A375 (cell line): ENCODE measurements at places on chromosomes 7 and 10. TPM values are rescaled to one million over a fixed set of nuclear protein-coding genes. Genes with fewer than 3 reads are reported as not detected.

Gene CNNM1
- 0.05 TPM in 1 of 2 replicates, not detected in the other for total RNA-seq

Gene LFNG
- total RNA-seq = 2.8 and 4.9 TPM in 2 replicates

Gene SPDYE11
- total RNA-seq = not detected in 2 replicates

Gene CYREN
- total RNA-seq = 72.5 and 82.8 TPM in 2 replicates

Gene NEUROD6
- not detected in 2 replicates for total RNA-seq

Gene OR2A42
- not detected in 2 replicates for total RNA-seq

Gene KCP
- not detected in 2 replicates for total RNA-seq

Gene NUTM2E
- not detected in 2 replicates for total RNA-seq

Gene PRPF18
- 25.8 and 39.0 TPM in 2 replicates for total RNA-seq

Gene CLCN1
- total RNA-seq = not detected in 2 replicates

Gene OR13A1
- total RNA-seq = not detected in 2 replicates

Gene CALHM2
- total RNA-seq = 20.2 and 23.8 TPM in 2 replicates

Gene REEP3
- 13.2 and 13.3 TPM in 2 replicates for total RNA-seq

Gene PRPS1L1
- not detected in 2 replicates for total RNA-seq

Gene TEX36
- 0.27 and 0.30 TPM in 2 replicates for total RNA-seq

Gene TMEM60
- 5.8 and 8.1 TPM in 2 replicates for total RNA-seq

Gene UCN3
- not detected in 2 replicates for total RNA-seq

Gene SLC16A12
- 0.05 TPM in 1 of 2 replicates, not detected in the other for total RNA-seq

Gene ITGB8
- 44.3 and 50.9 TPM in 2 replicates for total RNA-seq

Gene LRRC61
- total RNA-seq = not detected in 2 replicates

Gene BMPR1A
- total RNA-seq = 18.3 and 20.4 TPM in 2 replicates

Gene LIPF
- total RNA-seq = not detected in 2 replicates

Gene TBXAS1
- 11.9 and 24.0 TPM in 2 replicates for total RNA-seq

Gene VSIR
- total RNA-seq = 7.4 and 9.5 TPM in 2 replicates

Gene TMEM270
- 0.93 TPM in 1 of 2 replicates, not detected in the other for total RNA-seq

Gene NPSR1
- not detected in 2 replicates for total RNA-seq
